ENCODE measurements at places on chromosomes 5 and 9. TPM values are rescaled to one million over a fixed set of nuclear protein-coding genes. Genes with fewer than 3 reads are reported as not detected.
A peak's percentile ranks its signal among the peaks of the same experiment; 100 is the strongest.

HSPA4 gene
- 24.0 TPM for polyA plus RNA-seq

ACO1 gene
- 20.6 TPM for polyA plus RNA-seq

GOLGA2 gene
- 48.1 TPM for polyA plus RNA-seq

EMB gene
- polyA plus RNA-seq = 2.4 TPM

SLC4A9 gene
- polyA plus RNA-seq = not detected

DNA sequence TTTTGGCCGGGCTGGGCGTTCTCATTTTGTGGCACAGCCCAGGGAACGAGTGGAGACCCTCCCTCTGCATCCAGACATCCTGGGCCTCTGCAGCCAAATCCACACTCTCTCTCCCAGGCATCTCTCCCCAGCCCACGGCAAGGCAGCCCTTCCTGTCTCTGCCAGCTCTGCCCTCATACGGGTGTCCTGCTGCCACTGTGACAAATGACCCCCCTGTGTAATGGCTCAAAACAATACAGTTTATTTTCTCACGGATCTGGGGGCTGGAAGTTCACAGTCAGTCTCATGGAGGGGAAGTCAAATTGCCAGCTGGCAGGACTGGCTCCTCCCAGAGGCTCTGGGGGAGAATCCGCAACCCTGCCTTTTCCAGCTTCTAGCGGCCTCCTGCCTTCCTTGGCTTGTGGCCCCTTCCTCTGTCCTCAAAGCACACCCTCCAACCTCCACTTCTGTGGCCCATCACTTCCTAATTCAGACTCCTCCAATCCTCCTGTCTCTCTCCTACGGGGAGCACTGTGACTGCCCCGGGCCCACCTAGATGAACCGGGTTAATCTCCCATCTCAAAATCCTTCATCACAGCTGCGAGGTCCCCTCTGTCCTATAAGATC is 70.2 kb upstream of the COL5A1 start:
- peak; percentile 43 for DNase-seq

- no peak for DNase-seq
Measured at GRCh38 chr5:135448071-135448739, 1.1 kb upstream of the DCANP1 start.

DNA sequence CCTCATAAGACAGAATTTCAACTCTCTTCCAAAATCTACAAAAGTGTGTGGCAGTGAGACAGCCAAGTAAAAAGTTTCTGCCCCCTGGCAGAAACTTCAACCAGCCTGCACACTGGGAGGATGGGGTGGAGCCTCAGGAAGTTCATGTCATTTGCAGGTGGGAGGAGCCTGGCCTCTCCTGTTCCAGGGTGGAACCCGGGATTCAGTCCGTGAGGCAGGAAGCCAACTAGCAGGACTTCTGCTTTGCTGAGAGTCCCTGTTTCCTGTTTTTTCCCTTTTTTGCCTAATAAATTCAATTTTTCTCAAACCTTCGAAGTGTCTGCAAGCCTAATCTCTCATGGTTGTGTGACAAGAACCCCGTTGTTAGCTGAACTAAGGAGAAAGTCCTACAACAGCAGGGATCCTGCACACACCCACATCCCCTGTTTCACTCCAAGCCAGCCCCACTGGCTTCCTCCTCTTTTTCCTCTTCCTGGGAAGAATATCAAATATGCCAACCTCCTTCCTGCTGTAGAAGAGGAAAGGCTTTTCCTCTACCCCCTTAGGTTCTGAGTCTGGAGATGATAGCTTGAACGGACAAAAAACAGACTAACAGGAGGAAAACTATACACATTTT is 69.3 kb downstream of the ALDH7A1 start:
- peak; percentile 89 for DNase-seq

- no peak for DNase-seq
Measured at GRCh38 chr5:33206962-33207506, 233.7 kb upstream of the TARS1 start.

DNA sequence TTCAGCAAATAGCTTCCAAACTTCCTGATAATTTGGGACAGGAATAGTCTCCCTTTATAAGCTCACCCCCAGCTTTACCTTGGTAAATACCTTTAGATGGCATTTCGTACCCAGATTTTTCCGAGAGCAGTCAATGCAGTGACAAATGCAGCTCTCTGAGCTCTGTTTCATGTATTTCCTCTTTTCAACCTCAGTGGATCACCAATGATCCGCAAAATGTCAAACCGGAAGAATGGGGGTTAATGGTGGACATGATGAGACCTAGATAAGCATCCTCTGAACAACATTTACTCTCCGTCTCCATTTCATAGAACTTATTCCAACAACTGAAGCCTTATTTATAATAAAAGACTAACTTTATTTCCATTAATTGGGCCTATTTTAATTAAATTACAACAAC is 227.3 kb downstream of the MCTP1 start:
- DNase-seq = no peak

DNA sequence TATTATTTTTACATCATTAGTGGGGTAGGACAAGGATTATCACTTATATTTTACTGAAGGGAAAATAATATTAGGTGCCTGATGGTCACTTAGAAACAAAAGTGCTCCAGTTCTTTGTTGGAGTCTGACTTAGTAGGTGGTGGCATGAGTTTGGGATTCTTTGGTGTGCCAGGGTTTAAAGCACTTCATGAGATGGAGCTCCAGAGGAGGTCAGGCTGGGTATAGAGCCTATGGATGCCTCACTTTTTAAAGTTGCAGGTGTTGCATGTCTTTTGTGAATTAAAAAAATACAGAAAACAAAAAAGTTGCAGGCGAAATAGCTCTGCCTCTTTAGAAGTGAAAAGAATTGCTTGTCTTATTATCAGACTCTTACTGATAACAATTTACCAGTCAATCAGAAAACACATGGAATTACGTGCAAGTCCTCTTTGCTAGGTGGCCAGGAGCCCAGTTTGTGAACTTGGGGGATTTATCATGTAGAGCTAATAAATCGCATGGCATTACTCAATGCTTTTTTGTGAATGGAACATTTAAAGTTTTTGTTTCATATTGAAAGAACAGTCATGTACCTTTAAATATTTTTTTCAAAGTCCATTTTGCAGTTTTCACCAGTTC is 1.6 kb downstream of the ITK start:
- no peak for DNase-seq
